ENCODE measurements at places on chromosomes 3 and 15. TPM values are rescaled to one million over a fixed set of nuclear protein-coding genes. Genes with fewer than 3 reads are reported as not detected.

SKOR1 gene
- 0.26 TPM for total RNA-seq

CEP63 gene
- 27.3 TPM for total RNA-seq

CCR2 gene
- total RNA-seq: 3.3 TPM

IGSF11 gene
- total RNA-seq: not detected

DLEC1 gene
- total RNA-seq: 1.9 TPM

SLC35G2 gene
- 19.5 TPM for total RNA-seq

PTH1R gene
- 16.3 TPM for total RNA-seq

STRC gene
- 0.10 TPM for total RNA-seq

ANKRD34C gene
- total RNA-seq: not detected

PLCB2 gene
- total RNA-seq: 31.9 TPM

SATB1 gene
- total RNA-seq: 16.5 TPM

CCDC13 gene
- 1.3 TPM for total RNA-seq

SLC2A2 gene
- total RNA-seq: 0.26 TPM

HTR3E gene
- total RNA-seq: not detected

GAP43 gene
- not detected for total RNA-seq

EPHA6 gene
- total RNA-seq: 0.26 TPM

VGLL3 gene
- 129 TPM for total RNA-seq

GOLGA8G gene
- total RNA-seq: not detected

SLCO2A1 gene
- total RNA-seq: 40.1 TPM

ITIH4 gene
- 4.3 TPM for total RNA-seq

CACNA2D2 gene
- total RNA-seq: 0.45 TPM

FNDC3B gene
- total RNA-seq: 258 TPM

TMEM212 gene
- total RNA-seq: not detected

ADAMTS17 gene
- 2.3 TPM for total RNA-seq

SPINK8 gene
- total RNA-seq: not detected

NPAP1 gene
- not detected for total RNA-seq

HGD gene
- total RNA-seq: 0.80 TPM

GCSAM gene
- total RNA-seq: not detected

TEX55 gene
- not detected for total RNA-seq

MFAP1 gene
- total RNA-seq: 17.9 TPM

NMD3 gene
- total RNA-seq: 45.7 TPM

TBC1D5 gene
- 50.1 TPM for total RNA-seq

CPLX3 gene
- total RNA-seq: not detected

POTEB2 gene
- not detected for total RNA-seq

DNAH12 gene
- 0.06 TPM for total RNA-seq

WDR53 gene
- 7.3 TPM for total RNA-seq

SGO1 gene
- 0.32 TPM for total RNA-seq

CLDND1 gene
- total RNA-seq: 79.2 TPM

FETUB gene
- total RNA-seq: not detected

ZNF717 gene
- total RNA-seq: 8.4 TPM

MEX3B gene
- 1.0 TPM for total RNA-seq

SCAANT1 gene
- not detected for total RNA-seq

FBLN2 gene
- total RNA-seq: 269 TPM

FBN1 gene
- 297 TPM for total RNA-seq

CLRN1 gene
- total RNA-seq: not detected

COLQ gene
- 0.74 TPM for total RNA-seq

FAM107A gene
- 39.2 TPM for total RNA-seq

CIB1 gene
- total RNA-seq: 58.0 TPM

APBA2 gene
- 2.2 TPM for total RNA-seq

ST6GAL1 gene
- 35.6 TPM for total RNA-seq

CFAP100 gene
- not detected for total RNA-seq

All from mesenteric fat pad (tissue), 1 donor.